ENCODE measurements at places on chromosomes 3 and 15.
A peak's percentile ranks its signal among the peaks of the same experiment; 100 is the strongest.

- no peak for DNase-seq
Observed at GRCh38 chr15:66172324-66172980, 81.1 kb downstream of the MEGF11 start.

DNA sequence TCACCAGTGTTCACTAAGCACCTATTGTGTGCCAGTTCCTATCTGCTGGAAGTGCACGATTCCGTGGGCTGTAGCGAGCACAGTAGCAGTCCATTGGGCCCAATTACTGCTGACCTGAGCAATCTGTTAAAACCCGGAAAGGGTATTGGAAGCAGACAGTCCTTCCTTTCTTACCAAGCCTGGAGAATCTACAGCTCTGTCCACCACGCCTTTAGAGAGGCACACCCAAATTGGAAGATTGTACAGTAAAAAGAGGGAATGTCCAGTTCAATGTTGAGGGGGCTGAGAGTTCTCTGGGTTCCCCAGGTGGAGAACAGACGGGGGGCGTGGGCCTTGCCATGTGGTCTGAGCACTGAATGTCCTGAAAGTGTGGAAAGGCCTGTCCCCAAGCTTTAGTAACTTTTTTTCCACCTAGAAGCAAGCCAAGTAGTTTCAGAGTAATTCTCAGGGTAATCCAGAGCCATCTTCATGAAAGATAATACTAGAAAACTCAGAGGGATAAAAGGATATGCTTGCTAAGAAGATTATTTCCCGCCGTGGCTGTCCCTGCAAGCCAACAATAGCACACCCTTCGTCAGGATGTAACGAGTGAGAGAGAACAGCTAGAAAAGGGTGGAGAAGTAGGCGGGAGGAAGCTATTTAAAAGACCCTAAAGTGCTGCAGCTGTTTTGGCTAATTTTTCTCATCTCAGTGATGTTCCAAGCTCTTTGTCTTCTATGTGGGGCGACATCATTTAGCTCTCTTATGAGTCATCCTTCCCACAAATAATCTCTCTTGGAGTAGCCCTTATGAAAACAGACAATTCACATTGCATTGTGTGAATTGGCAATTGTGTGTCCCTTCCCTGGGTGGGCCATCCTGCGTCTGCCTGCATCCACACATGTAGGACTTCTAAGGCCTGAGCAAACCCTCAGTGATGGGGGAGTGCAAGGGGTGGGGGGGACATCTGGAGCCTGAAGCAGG lies 181.0 kb downstream of the ATG7 start:
- DNase-seq = no peak

DNA sequence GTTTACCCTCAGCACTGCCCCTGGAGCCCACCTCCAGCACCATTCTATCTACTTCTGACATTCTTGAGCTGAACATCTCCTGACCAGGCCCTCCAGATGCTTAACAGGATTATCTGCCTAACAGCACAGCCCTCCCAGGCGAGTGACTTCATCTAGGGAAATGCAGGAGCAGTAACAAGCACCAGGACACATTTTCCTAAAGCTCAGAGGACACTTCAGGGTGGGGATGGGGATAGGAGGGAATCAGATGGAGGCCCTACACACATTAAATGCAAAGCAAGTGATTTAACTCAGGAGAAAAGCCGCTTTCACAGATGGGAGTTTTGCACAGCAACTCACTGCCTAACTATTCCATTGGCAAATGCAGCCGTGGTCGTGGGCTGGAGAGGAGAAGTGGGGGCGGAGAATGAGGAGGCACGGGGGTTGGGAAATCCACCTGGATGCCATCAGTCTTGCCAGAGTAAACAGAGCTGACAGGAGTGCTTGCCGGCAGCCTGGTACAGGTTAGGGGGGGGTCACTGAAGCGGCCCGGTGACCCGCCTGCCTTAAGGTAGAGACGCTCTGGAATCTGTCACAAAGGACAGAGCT lies 21.3 kb upstream of the BNC1 start:
- no peak for DNase-seq

DNA sequence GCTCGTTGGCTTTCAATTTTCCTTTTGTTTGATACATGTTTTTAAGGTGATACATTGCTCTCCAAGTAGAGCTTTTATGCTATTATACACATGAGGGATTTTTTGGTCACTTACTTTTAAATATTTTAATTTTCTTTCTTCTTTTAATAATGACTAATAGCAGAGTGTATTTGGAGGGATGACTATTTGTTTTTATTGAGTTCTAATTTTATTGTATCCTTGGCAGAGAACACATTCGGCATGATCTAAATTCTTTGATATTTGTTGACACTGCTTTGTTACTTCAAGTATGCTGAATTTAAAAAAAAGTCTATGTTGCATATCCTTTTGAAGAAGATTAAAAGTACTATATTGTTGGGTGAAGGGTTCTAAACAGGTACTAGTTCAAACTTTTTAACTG lies 149.9 kb upstream of the PDZRN3 start:
- DNase-seq = no peak

- peak; percentile 8 for DNase-seq
Observed at GRCh38 chr3:52220380-52221026, 4.9 kb downstream of the TLR9 start.

DNA sequence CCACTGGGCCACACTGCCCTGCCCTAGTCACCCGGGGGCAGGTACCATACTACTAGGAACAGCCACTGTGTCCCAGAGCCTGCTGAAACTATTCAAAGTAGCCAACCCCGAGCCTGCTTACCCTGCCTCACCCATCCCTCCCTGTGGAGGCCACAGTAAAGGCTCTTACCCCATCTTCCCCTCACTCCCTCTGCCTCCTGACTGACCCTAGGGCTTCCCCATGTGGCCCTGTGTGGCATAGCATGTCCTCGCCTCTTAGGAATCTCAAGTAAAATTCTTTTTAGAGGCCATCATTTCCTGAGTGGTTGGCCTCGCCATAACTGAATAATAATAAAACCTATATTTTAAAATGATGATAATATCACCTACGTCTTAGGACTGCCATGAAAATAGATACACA lies 112.2 kb upstream of the SLC6A11 start:
- DNase-seq = no peak

DNA sequence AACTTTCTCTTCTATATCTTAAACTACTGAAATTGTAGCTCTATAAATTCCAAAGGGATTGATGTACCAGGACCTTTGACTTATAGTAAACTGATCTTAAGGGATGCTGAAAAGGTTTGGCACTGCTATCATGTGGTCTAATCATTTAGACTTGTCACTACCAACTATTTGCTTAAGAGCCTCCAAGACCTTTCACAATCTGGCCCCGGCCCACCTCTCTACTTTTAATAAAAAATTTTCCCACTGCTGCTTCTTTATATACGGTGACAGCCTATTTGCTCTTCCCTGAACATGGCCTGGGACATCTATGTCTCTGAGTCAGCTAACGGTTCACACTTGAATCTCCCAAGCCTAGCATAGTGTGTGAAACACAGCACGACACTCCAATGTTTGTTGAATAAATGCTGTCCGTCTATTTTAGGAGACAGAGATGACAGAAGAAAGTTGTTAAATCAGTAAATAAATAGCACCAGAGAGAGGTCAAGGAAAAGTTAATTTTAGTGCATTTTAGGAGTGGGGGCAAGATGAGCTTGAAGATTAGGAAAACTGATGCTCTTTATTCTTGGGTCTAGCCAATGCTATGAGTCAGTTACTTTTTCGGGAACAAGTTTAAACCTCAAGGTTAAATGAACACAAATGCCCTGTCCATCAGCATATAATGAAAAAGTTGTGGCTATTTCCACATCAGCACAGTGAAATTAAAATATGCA lies 212.9 kb downstream of the TIGIT start:
- DNase-seq = no peak

- DNase-seq = no peak
Observed at GRCh38 chr15:39455471-39455991, 125.3 kb upstream of the THBS1 start.

DNA sequence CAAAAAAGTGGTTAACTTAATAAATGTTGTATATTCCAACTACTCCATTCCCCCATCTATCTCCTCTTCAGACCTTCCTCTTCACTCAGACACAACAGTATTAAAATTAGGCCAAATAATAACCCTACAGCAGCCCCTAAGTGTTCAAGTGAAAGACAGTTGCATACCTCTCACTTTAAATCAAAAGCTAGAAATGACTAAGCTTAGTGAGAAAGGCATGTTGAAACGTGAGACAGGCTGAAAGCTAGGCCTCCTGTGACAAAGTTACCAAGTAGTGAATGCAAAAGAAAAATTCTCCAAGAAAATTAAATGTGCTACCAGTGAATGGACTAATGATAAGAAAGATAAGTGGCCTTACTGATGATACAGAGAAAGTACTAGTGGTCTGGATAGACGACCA lies 71.7 kb downstream of the ANKRD28 start:
- DNase-seq = no peak

DNA sequence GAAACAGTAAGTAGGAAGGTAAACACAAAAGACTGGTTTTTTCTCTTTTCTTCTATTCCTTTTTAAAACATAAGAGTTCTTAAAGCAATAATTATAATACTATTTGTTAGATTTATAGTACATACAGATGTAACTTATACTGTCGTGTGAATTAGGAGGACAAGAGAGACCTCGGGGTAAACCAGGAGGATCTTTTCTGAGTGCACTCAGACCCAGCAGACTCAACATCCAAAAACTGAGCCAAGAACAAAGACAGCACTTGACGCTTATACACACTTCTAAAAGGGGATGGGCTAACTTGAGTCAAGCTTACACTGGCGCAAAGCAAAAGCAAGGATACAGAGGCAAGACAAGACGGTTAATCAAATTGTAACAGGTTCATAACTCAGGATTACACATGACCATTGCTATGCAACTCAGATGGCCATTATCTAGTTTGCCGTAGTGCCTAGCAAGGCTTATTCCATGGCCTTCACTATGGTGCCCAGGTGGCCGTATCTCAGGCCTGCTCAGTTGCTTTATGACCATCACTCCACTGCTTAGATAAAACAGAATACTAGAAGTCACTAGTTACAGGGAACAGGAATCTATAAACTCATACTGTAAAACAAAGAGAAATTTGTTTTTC lies 18.6 kb downstream of the MTHFS start:
- no peak for DNase-seq

- no peak for DNase-seq
Observed at GRCh38 chr3:3800685-3801493, 1.7 kb downstream of the LRRN1 start.

- DNase-seq = peak; percentile 70
Observed at GRCh38 chr3:32177702-32178198, 60.7 kb upstream of the CMTM8 start.

DNA sequence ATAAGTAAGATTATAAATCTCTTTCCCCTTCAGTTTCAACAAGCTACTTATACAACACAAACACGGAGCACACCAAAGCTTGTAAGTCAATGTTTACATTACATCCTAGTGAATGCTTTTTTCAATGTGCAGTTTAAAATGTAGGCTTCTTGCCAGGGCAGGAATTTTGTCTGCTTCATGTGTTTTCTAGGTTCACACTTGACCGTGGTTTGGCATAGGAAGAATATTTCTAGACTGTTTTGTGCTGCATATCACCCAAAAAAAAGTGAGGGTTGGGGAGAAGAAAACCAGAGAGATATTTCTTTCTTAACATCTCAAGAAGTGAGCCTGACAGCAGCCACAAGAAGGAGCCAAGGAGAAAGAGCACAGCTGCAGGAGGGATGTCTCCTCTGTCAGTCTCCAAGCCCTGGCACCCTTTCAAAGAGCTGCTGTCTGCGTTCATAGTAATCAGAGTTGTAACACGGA lies 255.8 kb downstream of the MEIS2 start:
- DNase-seq = peak; percentile 72
